ENCODE measurements at places on chromosomes 7 and 10. TPM values are rescaled to one million over a fixed set of nuclear protein-coding genes. Genes with fewer than 3 reads are reported as not detected.
A peak's percentile ranks its signal among the peaks of the same experiment; 100 is the strongest.

The KLF14 gene
- not detected for total RNA-seq

- no peak for DNase-seq
- no peaks in the 10 kb centered on the region for H3K36me3 ChIP-seq
- no peak overlapping the region for H3K27ac ChIP-seq
Measured at GRCh38 chr7:82655965-82656364, 212.4 kb upstream of the CACNA2D1 start.

- no peak overlapping the region for H3K4me3 ChIP-seq
- no peaks in the 10 kb centered on the region for H3K27me3 ChIP-seq
- no peak overlapping the region for H3K27ac ChIP-seq
Measured at GRCh38 chr7:94957061-94957460, 49.7 kb downstream of the PPP1R9A start.

- no peaks in the 10 kb centered on the region for H3K4me1 ChIP-seq
- no peak for DNase-seq
- H3K36me3 ChIP-seq: no peaks in the 10 kb centered on the region
- no peaks in the 10 kb centered on the region for H3K27me3 ChIP-seq
- no peak overlapping the region for H3K4me3 ChIP-seq
Measured at GRCh38 chr10:131195558-131196159, 115.9 kb downstream of the TCERG1L start.

The OR2A1 gene
- total RNA-seq: not detected

- peak overlapping the region; percentile 17 for H3K4me3 ChIP-seq
- no peaks in the 10 kb centered on the region for H3K36me3 ChIP-seq
- DNase-seq: peak; percentile 68
- peaks cover 10% of the 10 kb centered on the region for H3K4me1 ChIP-seq
- H3K27ac ChIP-seq: no peak overlapping the region
Measured at GRCh38 chr10:110042181-110042580, 34.4 kb downstream of the ADD3 start.

DNA sequence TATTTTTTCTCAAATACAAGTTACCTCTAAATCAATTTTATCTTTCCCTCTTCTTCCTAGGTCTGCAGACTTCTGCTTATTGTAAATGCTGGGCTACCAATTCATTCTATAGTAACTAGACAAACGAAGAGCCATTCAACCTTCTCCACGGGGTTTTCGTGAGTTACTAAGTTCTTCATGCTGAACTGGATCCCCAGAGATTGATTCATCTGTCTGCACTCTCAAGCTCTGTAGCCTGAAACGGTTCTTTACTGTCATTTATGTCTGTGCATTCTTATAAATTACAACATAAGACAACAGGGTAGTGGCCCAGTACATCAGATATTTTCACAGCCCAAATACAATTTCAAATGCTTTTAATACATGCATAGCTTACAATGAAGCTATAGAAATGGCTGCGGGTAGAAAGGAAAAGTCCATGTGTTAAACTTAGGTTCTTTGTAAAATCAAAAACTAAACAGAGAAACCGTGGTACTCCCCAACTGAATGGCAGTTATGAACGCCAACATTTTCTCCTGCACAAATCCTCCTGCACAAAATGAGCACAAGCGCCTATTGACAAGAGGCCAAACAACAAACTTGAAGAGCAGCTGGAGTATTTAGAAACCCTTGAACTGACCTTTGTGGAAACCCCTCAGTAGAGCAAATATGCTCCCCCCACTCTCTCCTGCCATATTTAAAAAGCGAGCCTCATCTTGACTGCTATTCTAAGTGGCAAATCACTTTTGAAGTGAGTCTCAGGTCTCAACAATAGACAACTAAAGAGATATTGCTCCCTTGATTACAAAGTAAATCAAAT, 20.7 kb downstream of the LAMB1 start:
- no peak overlapping the region for H3K27ac ChIP-seq
- H3K4me3 ChIP-seq: no peak overlapping the region
- no peaks in the 10 kb centered on the region for H3K4me1 ChIP-seq

GRCh38 chr7:87608431-87608830, 7.7 kb upstream of the ABCB1 start:
- H3K27me3 ChIP-seq: peaks cover 4% of the 10 kb centered on the region
- H3K27ac ChIP-seq: no peak overlapping the region
- DNase-seq: peak; percentile 57
- no peaks in the 10 kb centered on the region for H3K36me3 ChIP-seq

DNA sequence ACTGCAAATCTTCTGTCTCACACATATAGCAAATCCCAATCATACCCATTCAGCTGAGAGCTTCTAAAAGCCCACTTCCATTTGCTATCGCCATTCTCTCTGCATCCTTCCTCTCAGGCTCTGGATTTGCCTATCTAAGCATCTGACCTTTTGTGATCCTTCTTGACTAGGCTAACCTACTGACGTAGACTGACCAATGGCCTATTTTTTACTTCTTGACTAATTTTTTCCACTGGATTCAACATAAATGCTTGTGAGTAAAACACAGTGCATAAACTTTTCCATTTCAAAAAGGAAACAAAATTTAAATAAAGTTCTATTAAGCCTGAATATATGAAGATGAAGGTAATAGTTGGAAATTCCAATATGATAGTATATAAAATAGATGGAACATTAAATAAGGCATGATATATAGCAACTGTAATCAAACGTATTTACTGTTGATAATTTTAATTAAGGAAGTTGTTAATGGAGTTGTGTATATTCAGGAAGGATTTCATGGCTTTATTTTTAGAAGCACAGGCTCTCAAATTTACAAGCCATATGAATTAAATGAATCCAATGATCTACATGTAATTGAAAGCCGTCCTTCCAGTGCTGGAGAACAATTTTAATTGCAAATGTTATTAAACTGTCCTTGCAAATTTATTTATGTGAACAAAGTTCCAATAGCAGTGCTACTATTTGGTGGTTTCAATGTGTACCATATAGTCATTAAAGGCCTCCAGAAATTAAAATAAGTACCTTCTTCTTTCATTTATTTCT, 918.4 kb downstream of the SORCS3 start:
- no peaks in the 10 kb centered on the region for H3K36me3 ChIP-seq
- no peak for DNase-seq
- H3K4me3 ChIP-seq: no peak overlapping the region

DNA sequence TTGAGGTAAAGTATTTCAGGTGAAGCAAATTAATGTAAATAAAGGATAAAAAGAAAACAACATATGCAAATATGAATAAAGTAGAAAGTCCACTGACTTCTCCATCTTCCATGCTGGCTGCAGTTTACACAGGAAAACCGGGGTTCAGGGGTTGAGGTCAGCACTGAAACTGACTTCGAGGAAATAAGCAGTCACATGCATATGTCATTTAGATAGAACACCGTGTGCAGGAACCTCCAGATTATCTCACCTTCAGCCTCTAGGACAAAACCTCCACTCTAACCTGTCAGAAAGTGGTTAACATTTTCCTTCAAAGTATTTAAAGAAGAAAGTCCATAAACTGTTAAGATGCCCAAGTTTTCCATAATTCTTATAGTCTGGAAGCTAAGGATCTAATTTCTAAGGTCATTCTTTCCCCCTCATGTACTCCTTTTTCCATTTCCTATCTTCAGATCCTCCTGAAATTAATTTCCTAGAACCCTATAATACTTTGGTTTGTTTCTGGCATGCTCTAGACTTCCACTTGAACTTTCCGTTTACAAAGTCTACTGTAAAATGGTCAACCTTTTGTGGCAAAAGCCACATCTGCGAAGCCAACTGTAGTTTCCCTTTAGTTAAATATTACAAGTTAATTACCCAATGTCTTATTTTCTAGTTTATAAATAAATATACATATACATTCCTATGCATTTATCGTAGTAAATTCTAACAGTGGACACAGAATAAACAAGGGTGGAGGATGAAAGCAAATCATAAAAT, 173.3 kb downstream of the RAPGEF5 start:
- no peak overlapping the region for H3K27ac ChIP-seq
- no peaks in the 10 kb centered on the region for H3K36me3 ChIP-seq
- no peaks in the 10 kb centered on the region for H3K27me3 ChIP-seq
- DNase-seq: no peak
- H3K4me1 ChIP-seq: no peaks in the 10 kb centered on the region

- no peak overlapping the region for H3K4me3 ChIP-seq
- no peaks in the 10 kb centered on the region for H3K36me3 ChIP-seq
- no peaks in the 10 kb centered on the region for H3K27me3 ChIP-seq
- H3K4me1 ChIP-seq: no peaks in the 10 kb centered on the region
- no peak overlapping the region for H3K27ac ChIP-seq
- no peak for DNase-seq
Measured at GRCh38 chr7:65892161-65892560, 19.3 kb downstream of the VKORC1L1 start.

DNA sequence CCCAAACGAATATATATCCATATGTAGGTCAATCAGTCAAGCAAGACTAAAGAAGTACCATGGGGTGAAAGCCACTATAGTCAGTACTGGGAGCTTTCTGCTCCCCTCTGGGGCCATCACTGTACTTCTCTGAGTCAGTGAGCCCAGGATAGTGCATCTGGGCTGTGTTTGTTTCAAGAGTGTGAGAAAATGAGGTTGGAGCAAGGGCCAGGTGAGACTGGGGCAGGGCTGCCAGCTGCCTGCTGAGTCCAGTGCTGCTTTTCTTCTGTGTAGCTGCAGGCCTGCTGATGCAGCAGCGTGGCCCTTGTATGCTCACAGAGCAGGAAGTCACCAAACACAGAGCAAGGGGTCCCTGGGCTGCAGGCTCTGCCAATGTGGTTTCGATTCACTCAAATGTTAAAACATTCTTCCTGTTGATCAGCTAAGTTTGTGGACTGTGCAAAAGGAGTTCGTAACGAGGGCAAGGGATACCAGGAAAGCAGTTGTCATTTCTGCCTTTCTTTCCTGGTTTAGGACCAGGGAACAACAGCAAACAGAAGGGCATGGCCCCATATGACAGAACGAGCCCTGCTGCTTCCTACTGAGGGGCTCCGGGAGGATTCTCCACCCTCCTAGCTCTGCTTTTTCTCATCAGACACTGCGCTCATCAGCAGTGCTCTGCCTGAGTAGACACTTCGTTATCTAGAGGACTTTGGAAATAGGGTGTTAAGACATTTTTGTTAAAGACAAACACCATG, 65.4 kb upstream of the TNS3 start:
- H3K27ac ChIP-seq: no peak overlapping the region
- H3K4me3 ChIP-seq: no peak overlapping the region
- H3K4me1 ChIP-seq: no peaks in the 10 kb centered on the region

The DNAJC2 gene
- total RNA-seq: 33.3 TPM

DNA sequence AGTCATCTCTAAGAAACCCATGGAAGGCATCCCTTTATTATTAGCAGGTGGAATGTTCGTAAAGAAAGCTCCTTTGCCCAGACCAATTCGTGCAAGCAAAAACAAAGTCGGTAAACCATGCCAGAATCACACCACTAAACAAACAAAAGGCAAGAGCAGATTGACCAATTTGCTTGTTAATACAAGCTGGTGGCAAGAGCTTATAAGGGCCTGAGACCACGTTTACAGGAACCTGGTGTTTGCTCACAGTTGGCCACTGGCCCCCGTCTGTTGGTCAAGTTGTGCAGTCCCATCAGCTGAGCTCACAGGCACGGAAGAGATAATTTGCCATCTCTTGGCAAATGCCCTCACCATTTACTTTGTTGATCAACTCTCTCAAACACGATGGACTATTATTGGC, 342.2 kb upstream of the MKI67 start:
- no peaks in the 10 kb centered on the region for H3K27me3 ChIP-seq
- no peak for DNase-seq
- no peak overlapping the region for H3K4me3 ChIP-seq
- no peak overlapping the region for H3K27ac ChIP-seq
- no peaks in the 10 kb centered on the region for H3K4me1 ChIP-seq
- no peaks in the 10 kb centered on the region for H3K36me3 ChIP-seq

- H3K4me1 ChIP-seq: no peaks in the 10 kb centered on the region
- H3K36me3 ChIP-seq: no peaks in the 10 kb centered on the region
- H3K27me3 ChIP-seq: no peaks in the 10 kb centered on the region
- no peak overlapping the region for H3K27ac ChIP-seq
Measured at GRCh38 chr10:25336330-25336729, 161.5 kb downstream of the GPR158 start.
